Daoy (cell line): ENCODE measurements at places on chromosomes 12 and 14. TPM values are rescaled to one million over a fixed set of nuclear protein-coding genes. Genes with fewer than 3 reads are reported as not detected.
A peak's percentile ranks its signal among the peaks of the same experiment; 100 is the strongest.

DNA sequence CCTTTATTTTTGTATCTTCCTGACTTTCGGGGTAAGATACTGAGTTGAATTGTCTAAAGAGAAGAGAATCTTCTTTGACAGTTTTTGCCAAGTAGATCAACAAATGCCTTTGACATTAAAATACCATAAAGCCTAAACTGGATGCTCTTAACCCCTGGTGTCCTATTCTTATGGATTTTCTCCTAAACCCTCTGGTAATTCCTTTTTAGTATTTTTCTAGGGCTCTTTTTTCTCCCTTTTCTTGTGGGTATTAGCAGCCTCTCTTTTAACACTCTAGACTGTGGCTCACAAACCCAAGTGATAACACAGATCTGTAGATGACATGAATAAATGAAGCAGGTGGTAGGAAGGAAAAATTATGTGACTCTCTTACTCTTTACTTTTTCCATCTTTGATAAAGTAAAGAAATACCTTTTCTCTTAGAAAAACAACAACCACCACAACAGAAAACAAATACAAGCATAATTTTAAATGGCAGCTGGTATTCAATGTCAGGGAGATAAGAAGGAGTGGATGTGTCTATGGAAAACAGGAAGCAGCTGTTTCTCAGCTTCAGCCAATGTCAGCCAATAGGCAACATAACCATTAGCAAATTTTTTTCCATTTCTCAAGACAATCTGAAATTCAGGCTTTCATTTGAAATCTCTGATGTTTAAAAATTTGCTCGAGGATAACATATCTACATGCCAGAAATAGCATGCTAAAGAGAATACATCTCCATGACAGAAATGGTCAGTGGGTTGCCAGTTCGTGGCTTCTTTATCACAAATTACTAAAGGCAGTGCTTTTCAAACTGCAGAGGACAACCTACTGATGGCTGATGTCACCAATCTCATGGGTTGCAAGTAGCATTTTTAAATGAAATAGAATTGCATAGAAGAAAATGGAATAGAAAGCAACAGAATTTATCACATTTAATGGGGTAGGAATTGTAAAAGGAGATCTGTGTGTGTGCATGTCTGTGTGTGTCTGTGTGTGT, 123.1 kb upstream of the KRR1 start:
- no peak for DNase-seq

- no peak for DNase-seq
These were observed 410.5 kb downstream of the MED13L start for GRCh38 chr12:115866909-115867525.

GRCh38 chr14:34003691-34004090, 52.8 kb upstream of the EGLN3 start:
- no peak for DNase-seq

DNA sequence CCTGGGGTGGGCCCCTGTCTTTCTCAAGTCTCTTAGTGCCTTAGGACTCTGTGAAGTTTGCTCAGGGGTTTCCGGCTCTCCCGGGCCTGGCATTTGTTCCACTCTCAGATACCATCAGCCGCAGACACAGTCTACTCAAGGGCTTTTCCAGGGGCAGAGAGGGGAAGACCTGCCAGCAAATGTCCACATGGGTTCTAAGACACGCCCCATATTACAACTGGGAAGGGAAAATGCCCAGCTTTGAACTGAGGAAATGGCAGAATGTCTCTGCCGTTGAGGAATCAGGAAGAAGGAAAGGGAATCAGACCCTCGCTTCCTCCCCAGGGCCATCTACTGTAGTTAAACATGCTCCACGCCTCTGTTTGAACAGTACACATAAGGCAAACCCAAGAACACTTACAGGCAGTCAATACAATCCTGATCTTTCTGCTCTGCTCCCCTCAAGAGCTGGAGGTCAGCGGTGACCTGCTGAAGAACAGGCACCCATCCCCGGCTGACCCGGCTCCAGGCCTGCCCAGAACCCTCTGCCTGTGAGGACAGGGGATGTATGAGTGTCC, 7.9 kb downstream of the CCDC85C start:
- DNase-seq = peak; percentile 56

GRCh38 chr14:89767861-89768268, 186.7 kb downstream of the EFCAB11 start:
- DNase-seq = peak; percentile 48

- DNase-seq = peak; percentile 61
These were observed 173.7 kb downstream of the SLC25A21 start for GRCh38 chr14:36998686-36999085.

DNA sequence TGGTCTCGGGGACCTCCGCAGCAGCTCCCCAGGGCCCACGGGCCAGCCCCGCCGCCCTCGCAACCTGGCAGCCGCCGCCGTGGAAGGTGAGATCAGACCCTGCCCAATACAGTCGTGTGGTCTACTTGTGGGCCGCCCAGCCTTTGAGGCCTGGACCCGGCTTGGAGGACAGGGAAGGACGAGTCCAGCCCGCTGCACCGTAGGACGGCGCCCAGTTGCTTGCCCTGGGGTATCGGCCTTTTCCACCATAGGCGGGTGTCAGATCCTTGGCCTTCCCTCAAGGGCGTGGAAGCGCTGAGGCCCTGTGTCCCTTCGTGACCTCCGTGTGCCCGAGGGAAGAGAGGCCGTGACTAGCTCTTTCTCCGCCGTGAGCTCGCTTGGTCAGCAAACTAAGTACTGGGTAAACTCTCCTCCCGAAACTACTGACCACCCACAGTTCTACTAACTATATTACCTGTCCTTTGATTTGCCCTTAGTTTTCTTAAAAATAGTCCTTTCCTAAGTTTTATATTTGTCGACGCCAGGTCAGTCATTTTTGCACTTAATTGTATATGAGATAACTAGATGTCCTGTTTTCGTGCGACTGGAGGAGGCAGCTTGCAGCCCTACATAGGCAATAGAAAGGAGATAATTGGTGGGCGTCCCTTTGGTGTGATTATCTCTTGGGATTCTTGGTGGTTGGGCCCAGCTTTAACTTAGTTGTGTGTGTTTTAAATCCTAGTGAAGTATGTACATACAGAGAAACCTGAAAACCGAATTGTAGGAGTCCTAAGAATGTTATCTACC, 757 bp downstream of the SLC25A3 start:
- peak; percentile 21 for DNase-seq

DNA sequence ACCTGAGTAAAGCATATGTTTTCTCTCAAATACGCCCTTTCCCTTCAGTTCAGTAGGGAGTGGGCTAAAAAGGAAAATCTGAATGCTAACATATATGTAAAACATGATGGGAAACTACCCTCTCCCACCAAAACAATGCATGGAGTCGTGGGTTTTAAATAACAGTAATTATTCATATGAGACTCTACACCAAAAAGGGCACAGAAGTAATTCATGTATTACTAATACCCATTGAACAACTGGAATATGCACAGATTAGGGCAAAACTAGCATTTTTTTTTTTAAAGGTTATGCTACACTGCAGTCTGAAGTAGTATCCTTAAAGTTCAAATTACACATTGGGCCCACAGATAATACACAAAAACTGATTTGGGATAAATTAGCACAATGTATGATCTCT, 8.1 kb upstream of the ARID2 start:
- DNase-seq = no peak

GRCh38 chr12:39971348-39971747, 134.5 kb downstream of the SLC2A13 start:
- DNase-seq = no peak

GRCh38 chr14:77950371-77951063, 150.6 kb downstream of the ADCK1 start:
- no peak for DNase-seq

DNA sequence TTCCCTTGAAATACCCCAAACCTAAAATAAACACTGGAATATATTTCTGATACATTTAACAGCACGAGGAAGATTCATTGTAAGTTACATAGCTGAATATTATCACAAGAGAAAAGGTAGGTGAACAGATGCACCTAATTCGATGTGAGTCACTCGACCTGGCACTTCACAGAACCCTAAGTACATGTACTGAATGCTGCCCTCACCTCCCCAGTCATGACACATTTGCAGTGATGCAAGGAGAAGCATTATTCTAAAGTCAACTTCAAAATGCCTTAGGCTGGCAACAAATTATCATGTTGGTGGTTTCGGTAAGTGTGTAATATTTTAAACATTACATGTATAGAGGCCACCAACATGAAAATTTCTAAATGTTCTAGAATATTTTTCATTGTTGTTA, 35.2 kb upstream of the TMTC2 start:
- DNase-seq = peak; percentile 34

- DNase-seq = no peak
These were observed 5.8 kb downstream of the BMAL2 start for GRCh38 chr12:27338473-27338872.

DNA sequence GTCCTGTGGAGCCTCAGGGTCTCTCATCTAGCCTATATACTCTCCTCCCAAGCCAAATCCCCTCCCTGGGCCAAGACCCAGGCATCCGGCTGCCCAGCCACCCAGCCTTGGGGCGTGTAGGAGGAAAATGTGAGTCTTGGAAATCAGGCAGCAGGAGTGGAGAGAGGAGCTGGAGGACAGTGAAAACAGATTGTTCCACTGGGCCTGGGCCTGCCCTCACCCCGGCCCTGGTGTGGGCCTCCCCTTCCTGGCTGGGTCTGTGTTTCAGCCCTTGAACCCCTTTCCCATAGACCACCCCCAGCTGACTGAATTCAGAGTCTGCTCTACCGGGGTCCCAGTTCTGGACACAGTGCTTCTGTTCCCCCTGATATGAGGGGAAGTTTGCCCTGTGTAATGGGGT, 6.7 kb downstream of the ITGA5 start:
- no peak for DNase-seq

DNA sequence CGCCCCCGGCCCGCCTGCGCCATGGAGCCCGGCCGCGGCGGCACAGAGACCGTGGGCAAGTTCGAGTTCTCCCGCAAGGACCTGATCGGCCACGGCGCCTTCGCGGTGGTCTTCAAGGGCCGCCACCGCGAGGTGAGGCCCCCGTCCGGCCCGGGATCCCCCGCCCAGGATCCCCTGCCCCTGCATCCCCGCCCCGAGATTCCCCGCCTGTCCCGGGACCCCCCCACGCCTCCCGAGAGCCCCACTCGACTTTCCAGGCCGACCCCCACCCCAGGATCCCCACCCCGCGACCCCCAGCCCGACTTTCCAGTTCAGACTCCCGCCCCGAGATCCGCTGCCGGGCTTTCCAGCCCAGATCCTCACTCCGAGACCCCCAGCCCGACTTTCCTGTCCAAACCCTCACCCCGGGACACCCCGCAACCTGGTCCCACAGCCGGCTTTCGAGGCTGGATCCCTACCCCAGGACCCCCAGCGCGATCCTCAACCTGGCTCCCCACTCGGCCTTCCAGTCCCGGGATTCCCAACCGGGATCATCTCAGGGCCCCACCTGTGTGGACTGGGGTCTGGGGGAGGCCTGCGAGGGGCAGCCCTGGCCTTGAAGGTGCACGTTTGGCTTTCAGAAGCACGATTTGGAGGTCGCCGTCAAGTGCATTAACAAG, 688 bp downstream of the ULK1 start:
- no peak for DNase-seq

- DNase-seq = no peak
These were observed 1.3 kb downstream of the TM7SF3 start for GRCh38 chr12:27012982-27013255.

GRCh38 chr12:65269603-65270002, 8.9 kb upstream of the MSRB3 start:
- peak; percentile 11 for DNase-seq

Gene ZNF605
- total RNA-seq = 2.5 TPM in 2 replicates

Gene NEK9
- total RNA-seq = 27.6 and 31.8 TPM in 2 replicates

Gene CRIP2
- total RNA-seq = 88.8 and 94.1 TPM in 2 replicates

Gene HSPB8
- 56.1 and 58.4 TPM in 2 replicates for total RNA-seq

Gene LMNTD1
- 0.57 TPM in 1 of 2 replicates, not detected in the other for total RNA-seq

Gene SLC17A8
- not detected in 2 replicates for total RNA-seq
